ENCODE measurements at places on chromosomes 4 and X.

GRCh38 chr4:152094970-152095700, 334.3 kb upstream of the GATB start:
- no peak for DNase-seq

- DNase-seq, result no peak
Observed at GRCh38 chr4:25302626-25303025, 9.9 kb upstream of the ZCCHC4 start.

GRCh38 chrX:14902537-14902936, 29.3 kb downstream of the MOSPD2 start:
- no peak for DNase-seq

DNA sequence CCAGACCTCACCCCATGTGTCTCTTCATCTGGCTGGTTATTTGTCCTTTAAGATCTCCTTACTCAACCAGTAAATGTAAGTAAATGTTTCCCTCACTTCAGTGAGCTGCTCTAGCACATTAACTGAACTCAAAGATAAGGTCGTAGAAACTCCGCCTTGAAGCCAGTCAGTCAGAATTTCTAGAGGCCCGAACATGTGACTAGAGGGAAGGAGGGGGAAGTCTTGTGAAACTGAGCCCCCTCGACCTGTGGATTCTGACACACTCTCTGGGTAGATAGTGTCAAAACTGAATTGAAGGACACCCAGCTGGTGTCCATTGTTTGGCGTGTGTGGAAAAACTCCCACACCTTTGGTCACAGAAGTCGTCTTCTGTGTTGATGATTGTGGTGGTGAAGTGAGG, 933.9 kb downstream of the ADGRL3 start:
- DNase-seq, result no peak

GRCh38 chr4:1646690-1647089, 37.4 kb downstream of the FAM53A start:
- no peak for DNase-seq

- DNase-seq, result peak; percentile 34
Observed at GRCh38 chr4:20493761-20494353, 206.4 kb upstream of the PACRGL start.

- DNase-seq, result no peak
Observed at GRCh38 chr4:138891631-138892031, 124.0 kb upstream of the NOCT start.

- no peak for DNase-seq
Observed at GRCh38 chr4:15765910-15766697, 12.0 kb upstream of the CD38 start.

GRCh38 chr4:134708616-134709015, 507.0 kb upstream of the PABPC4L start:
- no peak for DNase-seq

DNA sequence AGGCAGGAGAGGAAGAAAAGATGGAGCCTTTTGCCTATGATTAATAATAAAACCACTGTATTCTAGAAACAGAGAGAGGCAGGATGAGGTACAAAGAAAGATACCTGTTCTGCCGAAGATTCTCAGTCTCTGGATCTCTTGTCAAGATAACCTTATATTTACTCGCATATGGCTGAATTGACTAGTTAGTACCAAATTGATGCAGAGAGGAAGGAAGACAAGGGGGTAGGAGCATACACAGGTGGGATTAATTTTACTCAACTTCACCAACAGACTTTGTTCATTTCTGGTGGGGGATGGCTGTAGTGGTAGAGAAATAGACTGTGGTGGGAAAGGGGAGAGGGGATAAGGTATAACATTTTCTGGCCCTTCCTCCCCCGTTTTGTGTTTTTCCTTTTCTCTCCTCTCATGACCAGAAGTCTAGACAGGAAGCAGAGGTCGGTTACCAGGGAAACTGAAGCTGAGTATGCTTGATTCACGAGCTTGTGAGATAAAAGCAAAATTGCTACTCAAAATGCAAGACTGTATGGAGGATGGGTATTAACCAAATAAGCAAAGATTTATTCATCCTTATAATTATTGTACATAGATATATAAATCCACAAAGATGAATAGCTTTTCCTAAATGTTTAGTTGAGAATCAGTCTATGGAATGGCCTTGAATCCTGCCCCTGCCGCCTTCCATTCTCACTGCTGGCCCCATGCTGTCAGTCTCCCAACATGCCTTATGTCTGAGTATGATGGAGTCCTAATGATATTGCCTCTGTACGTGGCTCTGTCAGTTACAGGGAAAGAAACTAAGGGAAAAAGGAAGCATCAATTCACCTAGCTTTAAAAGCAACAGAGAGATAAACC, 17.8 kb upstream of the PAGE2B start:
- no peak for DNase-seq

- peak; percentile 79 for DNase-seq
Observed at GRCh38 chr4:127140306-127140705, 492.5 kb upstream of the INTU start.

- DNase-seq, result peak; percentile 20
Observed at GRCh38 chr4:98659741-98660462, 1.5 kb upstream of the TSPAN5 start.

DNA sequence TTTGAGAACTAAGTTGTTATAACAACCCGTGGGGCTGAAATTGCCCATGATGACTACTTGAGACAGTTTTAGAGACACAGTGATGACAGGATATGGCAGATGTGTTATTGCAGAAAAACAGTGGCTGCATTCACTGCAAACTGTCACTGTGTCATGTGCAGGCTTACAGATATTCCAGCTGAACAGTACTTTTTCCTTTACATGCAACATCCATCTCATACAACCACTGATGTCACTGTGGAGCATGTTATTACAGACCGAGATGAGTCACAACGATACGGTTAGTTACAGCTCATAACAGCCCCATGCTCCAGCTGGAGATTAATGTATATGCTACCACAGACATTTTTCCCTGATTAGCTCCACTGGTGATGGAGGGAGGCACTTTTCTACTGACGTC, 207.4 kb downstream of the TMA16 start:
- DNase-seq, result no peak

GRCh38 chr4:109079731-109080130, 222.7 kb downstream of the COL25A1 start:
- DNase-seq, result no peak

DNA sequence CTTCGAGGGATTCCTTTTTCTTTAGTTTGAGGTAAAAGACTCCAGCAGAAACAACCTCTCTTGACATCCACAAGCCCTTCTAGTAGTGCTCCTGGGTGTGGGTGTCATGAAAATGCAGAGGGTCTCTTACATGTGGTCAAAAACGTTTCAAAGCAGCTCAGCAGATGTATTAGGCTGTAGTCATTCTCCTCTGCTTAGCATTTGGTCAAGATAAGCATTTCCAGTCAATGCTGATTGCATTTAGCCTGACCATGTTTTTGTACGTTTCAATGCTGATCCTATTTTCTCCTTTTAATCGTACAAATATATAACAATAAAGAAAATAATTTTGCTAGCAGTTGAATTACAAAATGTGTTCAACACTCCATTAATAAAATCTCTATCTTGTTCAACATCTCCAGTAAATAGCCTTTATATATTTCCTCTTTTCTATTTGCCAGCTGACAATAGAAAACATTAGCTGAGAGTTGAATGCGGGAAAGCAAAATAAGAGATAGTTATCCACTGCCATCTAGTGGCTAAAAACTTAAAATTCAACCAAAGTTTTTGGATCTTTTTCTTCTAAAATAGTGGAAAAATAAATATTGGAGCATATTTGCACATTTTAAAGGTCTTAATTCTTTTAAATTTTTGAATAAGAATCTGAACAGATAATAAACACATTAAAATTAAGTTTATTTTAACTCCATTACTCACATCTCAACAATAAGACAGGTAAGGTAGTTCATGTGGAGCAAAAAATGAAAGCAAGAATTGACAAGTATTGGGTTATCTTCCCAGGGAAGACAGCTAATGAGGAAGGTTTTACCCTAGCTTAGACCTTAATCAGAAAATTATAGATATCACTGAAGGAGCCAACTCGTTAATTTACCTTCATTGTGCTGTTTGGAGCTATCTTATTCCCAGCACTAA, 15.2 kb upstream of the PACRGL start:
- no peak for DNase-seq

GRCh38 chrX:103453655-103454054, 65.6 kb downstream of the RAB40A start:
- peak; percentile 96 for DNase-seq

- DNase-seq, result peak; percentile 73
Observed at GRCh38 chr4:7843831-7844593, 95.6 kb downstream of the AFAP1 start.

GRCh38 chrX:115058276-115058675, 40.9 kb upstream of the IL13RA2 start:
- DNase-seq, result peak; percentile 90

- peak; percentile 79 for DNase-seq
Observed at GRCh38 chrX:113473418-113473817, 632.8 kb upstream of the AMOT start.

DNA sequence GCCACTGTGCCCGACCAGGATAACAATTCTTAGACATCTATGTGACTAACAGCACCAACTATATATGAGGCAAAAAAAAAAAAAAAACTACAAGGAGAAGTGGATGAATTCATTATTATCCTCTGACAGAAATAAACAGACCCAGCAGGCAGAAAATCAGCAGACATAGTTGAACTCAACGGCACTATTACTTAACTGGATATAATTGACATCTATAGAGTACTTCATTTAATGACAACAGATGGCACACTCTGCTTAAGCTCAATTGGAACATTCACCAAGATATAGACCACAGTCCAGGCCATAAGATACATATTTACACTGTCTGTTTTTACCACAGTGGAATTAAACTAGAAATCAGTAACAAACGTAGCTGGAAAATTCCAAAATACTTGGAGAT, 13.3 kb downstream of the CLDN22 start:
- no peak for DNase-seq

DNA sequence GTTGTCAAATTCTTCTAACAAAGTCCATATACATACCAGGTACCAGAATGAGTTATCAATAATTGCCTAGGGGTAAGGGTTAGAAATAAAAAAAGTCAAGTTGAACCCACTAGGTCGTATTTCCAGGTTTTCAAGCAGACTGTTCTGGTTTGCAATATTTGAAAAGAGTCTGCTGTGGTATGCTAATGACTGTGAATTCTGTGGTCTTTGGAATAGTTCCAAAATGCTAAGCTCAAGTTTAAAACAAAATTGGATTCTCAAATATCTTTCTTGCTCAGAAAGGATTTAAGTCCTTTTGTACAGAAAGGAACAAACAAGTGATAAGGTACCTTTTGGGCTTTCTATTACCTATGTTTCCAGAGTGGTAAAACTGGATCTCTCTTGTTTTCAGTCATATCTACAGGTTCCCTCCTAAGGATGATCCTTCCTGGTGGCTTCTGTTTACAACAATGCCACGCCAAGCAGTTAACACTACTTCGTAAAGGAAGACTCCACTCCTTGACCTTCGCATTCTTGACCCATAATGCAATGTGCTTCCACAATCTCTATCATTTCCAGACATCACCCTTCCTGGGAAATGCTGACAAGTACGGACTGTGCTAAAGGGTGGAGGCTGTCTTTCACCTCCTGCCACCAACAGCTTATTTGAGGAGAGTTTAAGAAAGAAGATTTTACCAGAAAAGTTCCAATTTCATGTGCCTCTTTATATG, 531.7 kb upstream of the FTHL17 start:
- DNase-seq, result no peak

GRCh38 chrX:2500803-2501558, at the start of the genes DHRSX and ZBED1:
Gene DHRSX (minus strand): TSS chrX:2500976. CDS start chrX:2500925, 51 bp downstream.
Gene ZBED1 (minus strand): TSS chrX:2500976. CDS start chrX:2490719, 10,257 bp downstream.
- DNase-seq, result peak; percentile 35

- DNase-seq, result no peak
Observed at GRCh38 chr4:1310031-1310795, 20.5 kb downstream of the MAEA start.

DNA sequence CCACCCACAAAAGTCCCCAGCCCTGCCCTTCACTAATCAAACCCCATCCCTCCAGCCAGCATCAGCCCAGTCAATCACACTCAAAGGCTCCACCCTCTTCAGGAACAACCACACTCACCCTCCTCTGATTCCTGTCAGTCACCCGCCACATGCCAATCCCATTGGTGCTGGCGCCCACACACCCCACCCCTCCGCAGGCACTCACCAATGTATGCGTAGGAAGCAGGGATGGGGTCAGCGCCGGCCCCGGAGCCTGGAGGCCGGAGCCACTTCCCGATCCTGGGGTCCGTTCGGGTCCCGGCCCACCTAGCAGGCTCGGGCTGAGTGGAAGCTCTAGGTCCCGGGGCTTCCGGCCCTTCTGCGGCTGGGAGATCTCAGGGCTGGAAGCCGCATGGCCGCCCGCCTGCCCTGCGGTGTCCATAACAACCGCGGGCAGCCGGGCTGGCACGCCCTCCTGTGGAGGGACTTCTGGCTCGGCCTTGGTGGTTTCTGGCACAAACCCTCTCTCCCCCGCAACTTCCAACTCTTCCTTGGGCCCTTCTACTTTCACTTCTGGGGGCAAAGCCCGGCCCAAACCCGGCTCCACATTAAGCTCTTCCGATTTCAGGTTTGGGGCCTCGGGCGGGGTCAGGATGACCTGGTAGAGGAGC, 7.9 kb upstream of the CFP start:
- no peak for DNase-seq

DNA sequence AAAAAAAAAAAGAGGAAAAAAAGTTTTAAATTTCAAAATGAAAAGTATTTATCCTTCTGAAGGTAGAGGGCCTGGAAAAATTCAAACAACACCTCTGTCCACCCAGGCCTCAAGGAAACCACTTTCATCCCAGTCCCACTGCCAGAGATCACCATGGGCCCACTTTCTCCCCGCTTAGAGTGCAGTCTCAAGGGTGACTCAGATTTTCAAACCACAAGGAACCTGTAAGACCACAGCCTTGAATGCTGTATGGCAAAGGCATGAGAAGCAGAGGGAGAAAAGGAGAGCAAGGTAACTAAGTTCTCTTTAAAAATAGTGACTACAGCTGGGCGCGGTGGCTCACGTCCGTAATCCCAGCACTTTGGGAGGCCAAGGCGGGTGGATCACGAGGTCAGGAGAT, 87.9 kb upstream of the PACRGL start:
- no peak for DNase-seq

DNA sequence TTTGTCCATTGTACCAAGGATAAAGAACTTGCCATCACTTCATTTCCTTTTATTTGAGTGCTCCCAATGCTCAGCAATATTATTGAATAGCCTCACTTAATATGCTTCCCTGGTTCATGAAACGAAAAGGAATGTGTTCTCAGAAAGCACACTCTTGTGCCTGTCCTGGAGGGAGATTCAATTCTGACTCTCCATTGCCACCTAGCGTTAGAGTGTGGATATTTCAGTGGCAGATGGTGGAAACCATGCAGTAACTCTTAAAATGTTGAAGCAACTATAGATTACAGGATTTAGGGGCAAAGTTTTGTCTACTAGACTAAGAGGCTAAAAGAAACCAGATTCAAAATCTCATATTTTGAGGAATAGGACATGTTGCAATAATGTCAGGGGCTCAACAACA, 36.0 kb downstream of the GAB3 start:
- DNase-seq, result no peak

GRCh38 chr4:156954587-156954986, 17.0 kb downstream of the PDGFC start:
- no peak for DNase-seq

- DNase-seq, result no peak
Observed at GRCh38 chr4:14874990-14875389, 127.3 kb upstream of the CPEB2 start.
